T-helper 1 cell (primary cell): ENCODE measurements at places on chromosomes 11 and 22.

- no peak for DNase-seq
These were observed 9.9 kb downstream of the RDX start for GRCh38 chr11:110286298-110287040.

- DNase-seq: no peak
These were observed 106.4 kb upstream of the SESN3 start for GRCh38 chr11:95337175-95337957.

DNA sequence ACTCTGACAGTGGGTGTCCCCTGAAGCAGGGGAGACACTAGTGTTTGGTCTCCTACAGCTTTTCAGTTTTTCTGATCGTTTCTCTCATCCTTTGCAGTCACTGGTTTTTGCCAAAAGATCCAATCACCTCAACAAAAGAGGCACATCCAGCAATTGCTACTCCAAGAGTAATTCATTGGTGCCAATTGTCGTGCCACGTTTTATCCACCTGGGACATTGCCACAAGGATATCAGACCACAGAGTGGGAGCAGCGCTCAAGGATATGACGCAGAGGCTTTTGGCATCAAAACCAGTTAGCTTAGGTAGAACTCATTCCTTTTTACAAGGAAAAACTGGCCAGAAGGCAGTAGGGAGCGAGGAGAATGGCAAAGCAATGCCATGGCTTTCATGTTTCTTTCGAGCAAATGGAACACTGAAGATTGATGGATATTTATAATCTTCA is 40.9 kb upstream of the BLID start:
- no peak for DNase-seq

DNA sequence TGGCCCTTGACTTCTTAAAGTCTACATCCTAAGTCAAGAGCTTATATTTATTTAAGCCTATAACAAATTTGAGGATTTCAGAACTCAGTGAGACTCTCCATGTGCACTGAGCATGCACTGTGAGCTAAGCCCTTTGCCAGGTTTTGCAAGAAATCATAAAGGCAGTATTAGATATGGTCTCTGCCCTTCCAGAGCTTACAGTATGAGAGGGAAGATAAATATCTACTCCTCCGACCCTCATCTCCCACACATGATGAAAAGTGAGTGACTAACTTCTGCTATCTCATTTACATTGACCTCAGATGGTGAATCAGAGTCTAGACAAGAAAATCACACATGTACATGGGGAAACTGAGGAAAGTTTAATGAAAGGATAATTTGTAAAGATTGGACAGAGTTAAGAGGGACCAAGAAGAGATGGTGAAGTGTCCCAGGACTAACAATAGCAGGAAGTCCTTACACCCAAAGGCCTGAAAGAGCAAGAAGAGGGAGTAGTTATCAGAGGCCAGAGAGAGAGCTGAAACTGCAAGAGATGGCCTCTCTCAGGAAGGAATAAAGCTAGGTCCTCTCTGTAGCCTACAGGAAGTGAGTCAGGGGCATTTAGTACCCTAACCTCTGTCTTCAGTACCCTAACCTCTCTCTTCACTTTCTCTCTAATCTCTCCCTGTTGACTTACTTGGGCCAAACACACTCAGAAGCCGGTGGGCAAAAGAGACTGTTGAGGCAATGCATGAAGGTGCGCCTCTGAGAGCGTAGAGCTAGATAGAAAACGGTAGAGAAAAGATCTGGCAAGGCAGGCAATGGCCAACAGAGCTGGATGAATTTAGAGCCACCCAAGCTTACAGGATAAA is 23.0 kb upstream of the BLID start:
- no peak for DNase-seq

DNA sequence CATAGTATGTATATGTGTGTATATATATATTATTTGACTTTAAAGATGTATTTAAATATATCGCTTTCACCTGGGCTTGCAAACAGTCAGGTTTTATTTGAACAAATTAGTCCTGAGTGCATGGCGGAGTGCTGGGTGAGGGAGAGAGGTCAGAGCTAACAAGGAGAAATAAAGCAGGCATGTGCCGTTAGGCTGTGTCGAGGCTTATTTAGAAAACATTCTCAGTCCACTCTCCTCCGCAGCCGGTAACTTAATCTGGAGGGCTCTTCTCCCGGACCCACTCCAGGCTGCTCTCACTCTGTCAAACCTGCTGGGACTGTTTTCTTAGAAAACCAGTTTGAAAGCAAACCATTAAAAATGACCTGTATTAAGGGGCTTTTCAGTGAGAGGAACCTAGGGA is 455.9 kb downstream of the MN1 start:
- no peak for DNase-seq

GRCh38 chr11:83692675-83693074 is 406.5 kb upstream of the CCDC90B start:
- DNase-seq: no peak

DNA sequence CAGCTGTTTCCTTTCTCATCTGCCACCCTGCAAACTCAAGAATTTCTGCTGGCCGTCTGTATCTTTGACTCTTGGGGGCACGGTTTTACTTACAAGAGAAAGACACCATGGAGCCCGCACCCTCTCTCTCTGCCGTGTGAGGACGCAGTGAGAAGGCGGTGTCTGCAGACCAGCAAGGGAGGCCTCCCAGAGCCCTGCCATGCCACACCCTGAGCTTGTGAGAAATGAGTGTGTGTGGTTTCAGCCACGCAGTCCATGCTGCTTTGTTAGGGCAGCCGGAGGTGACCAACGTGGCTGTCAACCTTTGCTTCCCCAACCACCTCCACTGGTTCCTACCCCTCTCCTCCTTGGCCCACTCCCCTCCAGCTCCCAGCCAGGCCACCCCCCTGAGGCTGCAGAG is 70.1 kb upstream of the NUP50 start:
- no peak for DNase-seq

DNA sequence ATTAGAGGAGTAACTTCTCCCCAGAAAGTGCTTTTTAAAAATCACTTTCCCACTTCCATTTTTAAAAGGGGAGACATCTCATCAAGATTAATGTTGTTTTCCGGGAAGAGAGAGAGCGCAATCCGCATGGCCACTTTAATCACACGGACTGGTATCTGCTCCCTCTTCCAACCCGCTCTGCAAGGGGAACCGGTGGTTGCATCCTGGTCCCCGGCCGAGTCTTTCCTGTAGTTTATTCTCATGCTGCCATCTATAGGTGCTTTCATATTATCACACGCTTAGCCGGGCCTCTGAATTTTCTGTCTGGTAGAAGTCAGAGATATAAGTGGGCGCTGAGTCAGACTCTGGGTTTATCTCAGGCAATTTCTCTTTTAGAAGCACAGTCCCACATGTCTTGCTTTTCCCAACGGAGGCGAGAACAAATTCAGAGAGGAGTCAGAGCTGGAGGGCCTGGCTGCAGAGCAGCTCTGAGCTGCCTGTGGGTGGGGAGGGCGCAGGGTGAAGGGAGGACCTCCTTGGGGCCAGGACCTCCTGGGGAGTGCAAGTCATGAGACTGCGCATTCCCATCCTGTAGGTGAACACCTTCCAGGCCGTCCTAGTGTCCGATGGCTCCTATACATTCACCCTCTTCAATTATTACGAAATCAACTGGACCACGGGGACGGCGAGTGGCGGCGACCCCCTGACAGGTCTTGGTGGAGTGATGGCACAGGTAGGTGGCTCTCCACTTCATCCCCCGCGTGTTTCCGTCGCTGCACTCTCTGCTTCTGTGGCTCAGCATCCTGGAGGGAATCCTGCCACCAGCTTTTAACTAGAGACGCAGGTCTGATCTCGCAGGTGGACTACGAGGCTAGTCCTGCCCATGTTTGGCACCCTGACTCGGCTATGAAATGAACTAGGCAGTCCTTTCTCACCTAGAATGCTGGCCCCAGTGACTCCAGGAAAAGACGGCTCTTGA is 11.7 kb downstream of the TECTA start:
- peak; percentile 24 for DNase-seq

DNA sequence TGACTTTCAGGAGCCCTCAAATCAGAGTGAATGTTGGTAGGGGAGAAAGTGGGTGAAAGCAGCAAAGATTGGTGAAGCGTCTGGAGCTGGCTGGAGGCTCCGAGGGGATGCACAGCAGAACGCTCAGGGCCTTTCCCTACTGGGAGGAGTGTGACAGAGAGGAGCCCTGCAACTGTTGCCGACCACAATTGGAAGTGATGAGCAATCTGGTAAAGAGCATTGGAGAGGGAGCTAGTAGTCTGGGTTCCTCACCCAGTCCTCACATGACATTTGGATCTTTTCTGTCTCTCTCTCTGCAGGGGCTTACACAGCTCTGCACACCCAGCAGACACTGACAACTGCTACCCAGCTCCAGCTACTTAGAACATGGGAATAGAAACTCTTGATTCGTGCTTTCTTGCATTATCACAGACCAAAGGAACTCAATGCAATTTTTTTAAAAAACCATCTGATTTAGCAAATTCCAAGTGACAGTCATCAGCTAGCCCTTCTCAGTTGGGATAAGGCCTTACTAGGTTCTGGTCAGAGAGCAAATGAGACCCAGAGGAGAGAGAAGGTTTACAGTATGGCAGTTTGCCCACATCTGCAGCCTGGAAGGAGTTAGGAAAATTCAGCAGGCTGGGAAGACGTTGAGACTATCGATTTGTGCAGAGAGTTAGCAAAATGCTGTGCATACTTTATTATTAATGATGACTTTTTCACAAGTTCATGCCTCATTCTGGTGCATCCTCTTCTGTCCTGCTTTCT is 278.0 kb upstream of the PLET1 start:
- no peak for DNase-seq

GRCh38 chr22:48692734-48693376 is 1134.8 kb downstream of the BRD1 start:
- no peak for DNase-seq

- DNase-seq: no peak
These were observed 167.4 kb downstream of the NAV2 start for GRCh38 chr11:19880088-19880345.

GRCh38 chr22:33803371-33804282 is 116.6 kb downstream of the LARGE1 start:
- DNase-seq: no peak

DNA sequence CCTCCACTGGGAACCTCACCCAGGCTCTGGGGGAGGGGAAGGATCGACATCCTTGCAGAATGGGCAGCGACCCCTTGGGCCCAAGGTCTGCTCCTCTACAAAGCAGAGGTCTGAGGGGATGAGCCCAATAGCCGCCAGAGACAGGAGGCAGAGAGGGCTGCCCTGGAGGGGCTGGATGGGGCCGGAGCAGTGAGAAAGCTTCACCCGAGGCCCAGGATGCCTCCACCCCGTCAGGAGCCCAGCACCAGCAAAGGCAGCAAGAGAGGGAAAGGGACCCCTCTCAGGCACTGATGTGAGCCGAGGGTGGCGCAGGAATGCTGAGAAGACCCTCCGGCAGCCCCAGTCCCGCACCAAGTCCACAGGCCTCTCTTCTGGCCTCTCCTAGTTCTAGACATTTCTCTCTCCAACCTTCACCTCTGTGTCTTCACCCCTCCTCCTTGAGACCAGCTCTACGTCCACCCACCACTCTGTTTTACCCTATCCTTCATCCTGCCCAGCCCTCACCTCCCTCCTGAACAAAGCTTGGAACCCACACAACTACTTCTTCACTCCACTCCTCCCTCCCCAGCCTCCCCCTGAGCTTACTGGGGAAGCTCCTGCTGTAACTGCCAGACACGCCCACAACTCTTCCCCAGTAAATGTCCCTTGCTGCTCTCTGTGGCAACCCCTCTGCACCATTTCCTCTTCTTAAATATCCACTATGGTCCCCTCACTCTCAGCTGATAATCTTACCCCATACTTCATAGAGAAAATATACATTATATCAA is 131.9 kb downstream of the MPPED1 start:
- DNase-seq: no peak

- no peak for DNase-seq
These were observed 45.0 kb downstream of the BBOX1 start for GRCh38 chr11:27085605-27086004.

DNA sequence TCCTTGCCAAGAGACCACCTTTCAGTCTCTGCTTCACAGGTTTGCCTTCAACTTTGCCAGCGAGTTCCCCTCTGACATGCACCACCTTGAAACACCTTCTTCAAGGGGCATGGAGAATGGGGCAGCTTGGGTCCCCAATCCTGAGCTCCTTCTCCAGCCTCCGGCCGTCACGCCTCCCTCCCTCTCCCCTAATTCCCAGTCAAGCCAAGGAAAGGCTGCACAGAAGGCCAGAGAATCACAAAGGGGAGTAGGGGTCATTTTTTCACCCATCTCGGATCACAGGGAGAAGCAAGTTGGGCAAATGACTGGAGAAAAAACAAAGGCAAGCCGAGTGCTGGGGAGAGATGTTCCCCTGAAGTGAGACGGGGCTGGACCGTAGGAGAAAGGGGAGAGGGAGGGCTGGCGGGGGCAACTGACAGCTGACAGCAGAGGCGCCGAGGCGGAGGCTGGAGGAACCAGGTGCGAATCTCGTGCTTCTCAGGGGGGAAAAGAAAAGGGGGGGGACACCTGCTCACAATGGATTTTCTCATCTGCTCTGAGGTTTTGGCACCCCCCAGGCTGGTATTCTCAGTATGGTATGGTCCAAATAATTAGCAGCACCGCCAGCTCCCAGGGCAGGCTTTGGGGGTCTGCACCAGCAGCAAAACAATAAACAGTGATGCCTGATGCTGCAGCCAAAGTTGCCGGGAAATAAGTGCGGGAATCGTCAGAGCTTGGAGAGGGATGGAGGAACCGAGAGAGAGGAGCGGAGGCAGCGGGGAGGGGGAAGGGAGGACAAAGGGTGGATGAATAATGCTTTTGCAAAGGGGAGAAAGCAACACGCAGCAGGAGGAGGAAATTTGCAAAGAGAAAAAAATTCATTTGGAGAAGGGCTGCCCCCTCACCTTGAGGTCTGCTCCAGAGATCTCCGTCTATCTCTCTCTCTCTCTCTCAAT is 644 bp downstream of the YPEL4 start:
- no peak for DNase-seq

DNA sequence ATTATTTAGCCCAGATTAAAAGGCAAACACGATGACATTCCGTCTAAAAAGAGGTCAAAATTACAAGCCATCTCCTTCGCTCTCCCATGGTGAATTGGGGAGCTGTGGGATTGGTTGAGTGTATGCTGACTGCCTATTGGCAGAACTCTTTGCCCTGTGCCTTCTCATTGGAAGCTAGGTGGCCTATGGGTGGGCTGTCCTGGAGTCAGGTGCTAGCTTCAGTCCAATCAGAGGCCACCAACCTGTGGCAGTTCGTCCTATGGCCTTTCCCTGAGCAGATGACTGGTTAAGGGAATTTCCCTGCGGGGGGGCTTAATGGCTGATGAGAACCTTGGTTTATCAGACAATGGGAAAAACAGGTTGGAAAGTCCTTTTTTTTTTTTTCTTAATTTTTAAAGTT is 3.2 kb upstream of the MTMR3 start:
- no peak for DNase-seq

DNA sequence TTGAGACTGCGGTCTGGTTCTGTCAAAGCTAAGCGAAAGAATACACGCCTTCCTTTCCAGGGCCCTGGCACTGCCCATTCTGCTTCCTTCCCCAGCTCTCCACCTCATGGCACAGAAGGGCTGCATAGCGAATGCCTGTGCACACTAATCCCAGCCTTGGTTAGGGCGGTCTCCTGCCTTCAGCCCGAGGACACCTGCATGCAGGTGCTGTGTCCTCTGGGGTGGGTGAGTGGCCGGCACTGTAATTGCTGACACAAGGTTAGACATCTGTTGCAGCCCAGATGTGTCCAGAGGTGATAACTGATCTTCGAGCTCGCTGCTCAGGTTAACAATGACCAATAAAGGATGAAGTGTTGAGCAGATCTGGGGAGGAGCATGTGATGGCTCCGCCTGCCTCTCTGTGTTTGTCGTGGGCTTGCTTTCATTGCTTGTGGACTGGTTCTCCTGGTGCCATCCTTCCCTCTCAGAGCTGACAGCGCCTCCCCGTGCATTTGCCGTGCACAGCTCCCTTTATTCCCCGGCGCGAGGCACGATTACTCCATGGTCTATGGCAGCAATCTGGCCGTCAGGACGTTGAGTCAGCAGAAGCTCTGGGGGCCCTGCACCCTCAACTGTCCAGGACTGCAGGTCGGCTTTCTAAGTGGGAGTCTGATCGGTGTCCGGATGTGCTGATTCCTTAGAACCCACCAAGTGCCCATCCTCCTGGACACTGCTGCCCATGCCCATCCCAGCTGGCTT is 1088.2 kb downstream of the BRD1 start:
- DNase-seq: no peak
